ENCODE measurements at places on chromosomes 7 and 10.

GRCh38 chr7:50273301-50273700 is 31.2 kb upstream of the IKZF1 start:
- no peak for DNase-seq
- no peak overlapping the region for H3K27ac ChIP-seq
- peaks cover 45% of the 10 kb centered on the region for H3K4me1 ChIP-seq
- no peaks in the 10 kb centered on the region for H3K27me3 ChIP-seq
- no peaks in the 10 kb centered on the region for H3K36me3 ChIP-seq

DNA sequence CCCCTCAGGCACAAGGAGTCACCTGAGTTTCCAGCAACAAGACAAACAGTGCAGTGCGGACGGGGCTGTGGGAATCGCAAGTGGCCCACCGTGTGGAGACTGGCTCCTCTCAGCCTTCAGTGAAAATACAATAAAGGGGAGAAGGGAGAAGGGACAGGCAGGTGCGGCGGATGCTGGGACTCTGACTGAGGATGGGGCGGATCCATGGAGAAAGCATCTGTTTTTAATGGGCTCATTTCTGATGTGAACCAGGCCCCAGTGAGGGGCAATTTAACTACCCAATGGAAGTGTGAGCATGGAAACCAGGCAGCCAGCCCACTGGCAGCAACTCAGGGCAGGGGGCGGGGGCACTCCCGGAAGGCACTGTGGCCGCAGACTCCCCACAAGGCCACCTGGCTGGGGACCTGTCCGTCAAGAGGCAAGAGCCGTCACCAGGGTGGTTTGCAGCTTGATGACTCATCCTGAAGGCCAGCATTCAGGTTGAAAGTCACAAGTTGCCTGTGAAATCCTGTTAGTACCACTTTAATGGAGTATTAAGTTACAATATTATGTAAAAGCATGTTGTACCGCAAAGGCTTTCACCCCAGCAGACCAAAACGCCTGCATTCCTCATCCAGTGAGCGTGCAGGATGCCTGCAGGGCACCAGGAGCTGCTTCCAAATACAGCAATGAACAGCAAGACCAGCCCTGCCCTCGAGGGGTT is 476.4 kb downstream of the PTPRN2 start:
- H3K4me3 ChIP-seq = no peak overlapping the region
- H3K27ac ChIP-seq = no peak overlapping the region
- DNase-seq = no peak
- no peaks in the 10 kb centered on the region for H3K36me3 ChIP-seq
- H3K27me3 ChIP-seq = no peaks in the 10 kb centered on the region

- no peak overlapping the region for H3K27ac ChIP-seq
- H3K4me1 ChIP-seq = peaks cover 14% of the 10 kb centered on the region
- no peaks in the 10 kb centered on the region for H3K27me3 ChIP-seq
- DNase-seq = no peak
Measured at GRCh38 chr7:149289262-149289661, 27.3 kb downstream of the ZNF783 start.

DNA sequence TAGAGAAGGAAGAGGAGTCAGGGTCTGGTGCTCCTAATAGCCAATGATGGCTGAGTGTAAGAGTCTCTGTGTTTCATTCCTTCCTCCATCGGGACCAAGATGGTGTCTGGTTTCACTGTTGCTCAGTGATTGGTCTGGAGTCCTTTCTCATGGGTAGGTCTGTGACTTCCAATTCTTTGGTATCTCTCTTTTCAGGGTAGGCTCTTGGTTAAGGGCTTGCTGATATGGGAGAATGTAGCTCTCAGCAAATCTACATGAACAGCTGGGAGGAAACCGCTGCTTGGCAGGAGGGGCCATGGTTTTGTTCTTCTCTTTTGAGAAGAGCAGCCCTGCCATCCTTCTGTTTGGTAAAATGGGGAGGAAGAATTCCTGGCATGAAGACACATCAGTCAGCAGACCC is 209.1 kb upstream of the PODXL start:
- no peaks in the 10 kb centered on the region for H3K4me1 ChIP-seq
- no peak overlapping the region for H3K27ac ChIP-seq
- no peak for DNase-seq
- no peaks in the 10 kb centered on the region for H3K36me3 ChIP-seq
- no peaks in the 10 kb centered on the region for H3K27me3 ChIP-seq
- H3K4me3 ChIP-seq = no peak overlapping the region

DNA sequence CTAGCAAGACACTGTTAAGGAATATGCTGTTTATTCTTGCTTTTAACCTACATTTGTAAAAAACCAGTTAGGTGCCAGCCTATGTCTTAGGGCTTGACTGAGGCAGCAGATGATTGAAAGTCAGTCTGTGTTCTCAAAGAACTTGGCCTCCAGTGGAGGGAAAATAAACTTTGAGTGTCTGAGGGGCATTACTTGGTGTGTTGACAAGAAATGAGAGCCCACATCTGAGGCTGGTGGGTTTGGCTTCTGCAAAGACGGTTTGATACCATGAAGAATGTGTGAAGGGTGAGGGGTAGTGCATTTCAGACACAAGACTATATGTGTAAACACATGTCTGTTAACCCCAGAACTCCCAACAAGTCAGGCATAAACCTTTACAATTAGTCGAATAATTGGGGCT is 28.5 kb downstream of the CCSER2 start:
- H3K4me3 ChIP-seq = no peak overlapping the region
- peaks cover 19% of the 10 kb centered on the region for H3K4me1 ChIP-seq
- H3K36me3 ChIP-seq = no peaks in the 10 kb centered on the region
- DNase-seq = no peak
- H3K27me3 ChIP-seq = no peaks in the 10 kb centered on the region

GRCh38 chr7:37391791-37392672 is 56.6 kb downstream of the ELMO1 start:
- no peaks in the 10 kb centered on the region for H3K36me3 ChIP-seq
- no peak overlapping the region for H3K4me3 ChIP-seq
- peaks cover 3% of the 10 kb centered on the region for H3K4me1 ChIP-seq
- no peak for DNase-seq

DNA sequence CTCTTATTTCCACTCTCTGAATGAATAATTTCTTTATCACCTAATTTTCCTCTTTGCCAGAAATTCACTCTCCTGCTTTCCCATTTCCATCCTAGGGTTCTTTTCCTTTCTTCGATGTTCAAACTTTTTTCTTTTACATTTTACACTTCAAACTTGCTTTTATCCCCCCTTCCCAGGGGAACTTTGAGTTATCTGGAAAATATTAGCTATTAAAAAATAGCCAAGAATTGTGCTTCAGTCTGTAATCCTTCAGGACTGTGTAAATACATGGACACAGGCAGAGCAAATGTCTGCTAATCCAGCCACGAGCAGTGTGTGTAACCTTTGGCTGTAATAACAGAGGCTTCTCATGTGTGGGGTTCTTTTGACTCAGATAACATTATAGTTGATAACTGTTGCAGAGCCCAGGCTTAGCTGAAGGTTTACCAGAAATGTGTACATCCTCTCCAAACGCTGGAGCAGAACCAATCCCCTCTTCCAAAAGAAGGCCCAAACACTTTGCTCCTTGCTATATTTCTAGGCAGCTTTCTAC is 4.6 kb downstream of the ASB4 start:
- no peaks in the 10 kb centered on the region for H3K27me3 ChIP-seq
- DNase-seq = no peak
- no peak overlapping the region for H3K27ac ChIP-seq
- no peak overlapping the region for H3K4me3 ChIP-seq
- no peaks in the 10 kb centered on the region for H3K36me3 ChIP-seq

DNA sequence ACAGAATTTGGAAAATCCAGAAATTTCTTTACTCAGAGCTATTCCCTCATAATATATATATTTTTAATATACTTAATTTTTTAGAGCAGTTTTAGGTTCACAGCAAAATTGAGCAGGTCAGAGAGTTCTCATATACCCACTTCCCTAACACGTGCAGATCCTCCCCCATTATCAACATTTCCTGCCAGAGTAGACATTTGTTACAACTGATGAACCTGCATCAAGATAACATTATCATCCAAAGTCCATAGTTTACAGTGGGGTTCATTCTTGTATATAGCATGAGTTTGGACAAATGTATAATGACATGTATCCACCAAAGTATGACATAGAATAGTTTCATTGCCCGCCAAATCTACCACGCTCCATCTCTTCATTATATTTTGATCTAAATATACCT is 170.0 kb downstream of the PTEN start:
- H3K36me3 ChIP-seq = no peaks in the 10 kb centered on the region
- H3K27ac ChIP-seq = no peak overlapping the region

DNA sequence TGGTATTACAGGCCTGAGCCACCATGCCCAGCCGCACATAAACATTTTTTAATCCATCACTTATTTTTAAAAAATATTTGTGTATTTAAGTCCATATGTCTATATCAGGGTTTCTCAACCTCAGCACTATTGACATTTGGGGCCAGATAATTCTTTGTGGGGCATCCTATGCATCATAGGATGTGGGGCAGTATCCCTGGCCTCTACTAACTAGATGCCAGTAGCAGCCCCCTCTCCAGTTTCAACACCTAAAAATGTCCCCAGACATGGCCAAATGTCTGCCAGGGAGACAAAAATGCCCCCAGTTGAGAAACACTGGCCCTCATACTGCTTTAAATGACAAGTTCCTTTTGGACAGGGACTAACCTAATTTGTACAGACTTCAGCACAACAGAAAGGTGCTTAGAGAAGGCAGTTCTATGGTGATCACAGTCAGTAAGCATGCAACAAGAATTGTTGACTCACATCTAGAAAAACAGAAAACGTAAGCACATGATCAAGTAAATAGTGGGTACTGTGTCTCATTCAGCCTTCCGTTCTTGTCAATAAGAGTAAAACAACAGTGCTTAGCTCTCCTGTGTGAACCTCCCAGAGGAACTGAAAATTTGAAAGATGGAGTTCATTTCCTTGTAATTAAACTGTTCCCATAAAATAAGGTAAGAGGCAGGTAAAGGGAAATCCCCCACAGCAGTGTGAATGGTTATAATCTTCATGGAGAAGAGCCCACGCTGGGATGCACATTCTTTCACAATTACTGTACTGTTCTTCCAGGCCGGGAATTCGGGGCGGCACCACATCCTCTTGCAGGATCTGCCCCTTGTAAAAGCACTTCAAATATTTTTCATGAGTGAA is 17.3 kb upstream of the ADRB1 start:
- no peak overlapping the region for H3K27ac ChIP-seq
- peaks cover 11% of the 10 kb centered on the region for H3K27me3 ChIP-seq
- no peak for DNase-seq
- no peak overlapping the region for H3K4me3 ChIP-seq
- H3K36me3 ChIP-seq = no peaks in the 10 kb centered on the region

GRCh38 chr7:28055161-28055544 is 125.4 kb downstream of the JAZF1 start:
- H3K4me3 ChIP-seq = no peak overlapping the region
- H3K27me3 ChIP-seq = no peaks in the 10 kb centered on the region
- H3K4me1 ChIP-seq = peaks cover 3% of the 10 kb centered on the region
- no peaks in the 10 kb centered on the region for H3K36me3 ChIP-seq
- DNase-seq = no peak
- H3K27ac ChIP-seq = no peak overlapping the region

DNA sequence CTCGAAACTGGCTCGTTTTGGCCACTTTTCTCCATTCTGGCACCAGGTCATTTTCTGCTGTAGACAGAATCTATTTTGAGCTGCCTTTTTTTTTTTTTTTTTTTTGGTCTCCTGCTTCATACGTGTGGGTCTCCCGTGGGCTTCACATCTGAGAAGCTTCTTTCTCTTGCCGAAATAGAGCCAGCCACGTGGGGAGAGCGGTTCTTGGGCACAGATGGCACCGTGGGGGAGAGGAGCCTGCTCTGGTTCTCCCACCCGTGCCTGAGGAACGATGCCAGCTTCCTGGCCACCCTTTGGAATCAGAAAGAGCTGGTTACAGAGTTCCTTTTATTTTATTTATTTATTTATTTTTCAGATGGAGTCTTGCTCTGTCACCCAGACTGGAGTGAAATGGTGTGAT is 48.7 kb upstream of the OCM2 start:
- no peak for DNase-seq
- H3K4me1 ChIP-seq = no peaks in the 10 kb centered on the region
- H3K4me3 ChIP-seq = no peak overlapping the region
